ENCODE measurements at places on chromosomes 13 and 19.

DNA sequence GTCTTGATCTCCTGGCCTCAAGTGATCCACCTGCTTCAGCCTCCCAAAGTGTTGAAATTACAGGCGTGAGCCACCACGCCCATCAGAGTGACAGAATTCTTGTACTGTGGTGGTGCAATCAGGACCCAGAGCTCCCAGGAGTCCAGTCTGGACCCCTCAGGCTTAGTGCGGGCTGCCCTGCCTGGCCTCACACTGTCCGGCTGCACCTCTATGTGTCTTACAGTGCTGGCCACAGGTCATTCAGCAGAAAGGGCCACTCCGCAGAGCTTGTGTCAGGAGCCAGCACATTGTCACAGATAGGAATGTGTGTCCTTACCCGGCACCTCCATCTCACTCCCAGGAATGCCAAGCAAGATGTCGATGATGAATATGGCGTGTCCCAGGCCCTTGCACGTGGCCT is 49.2 kb downstream of the SMARCA4 start:
- no peak for DNase-seq

- peak; percentile 52 for DNase-seq
Measured at GRCh38 chr13:114143806-114144605, 11.6 kb upstream of the RASA3 start.

DNA sequence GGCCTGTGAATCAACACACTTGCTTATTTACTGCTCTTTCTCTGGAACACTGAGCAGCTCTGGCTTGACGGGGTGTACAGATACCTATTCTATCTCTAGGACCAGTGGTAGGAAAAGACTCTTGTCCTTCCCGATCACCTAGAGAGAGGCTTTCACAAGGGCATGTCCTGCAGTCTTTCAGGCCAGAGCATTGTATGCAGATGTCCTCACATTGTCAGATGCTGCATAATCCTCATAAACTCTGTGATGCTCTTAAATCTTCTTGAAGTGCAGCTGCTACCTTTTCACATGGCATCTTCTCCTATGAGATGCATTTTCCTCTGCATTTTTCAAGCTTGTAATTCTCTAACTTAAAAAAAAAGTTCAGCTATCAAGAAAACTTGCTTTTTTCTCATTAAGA is 369.4 kb downstream of the OLFM4 start:
- no peak for DNase-seq

DNA sequence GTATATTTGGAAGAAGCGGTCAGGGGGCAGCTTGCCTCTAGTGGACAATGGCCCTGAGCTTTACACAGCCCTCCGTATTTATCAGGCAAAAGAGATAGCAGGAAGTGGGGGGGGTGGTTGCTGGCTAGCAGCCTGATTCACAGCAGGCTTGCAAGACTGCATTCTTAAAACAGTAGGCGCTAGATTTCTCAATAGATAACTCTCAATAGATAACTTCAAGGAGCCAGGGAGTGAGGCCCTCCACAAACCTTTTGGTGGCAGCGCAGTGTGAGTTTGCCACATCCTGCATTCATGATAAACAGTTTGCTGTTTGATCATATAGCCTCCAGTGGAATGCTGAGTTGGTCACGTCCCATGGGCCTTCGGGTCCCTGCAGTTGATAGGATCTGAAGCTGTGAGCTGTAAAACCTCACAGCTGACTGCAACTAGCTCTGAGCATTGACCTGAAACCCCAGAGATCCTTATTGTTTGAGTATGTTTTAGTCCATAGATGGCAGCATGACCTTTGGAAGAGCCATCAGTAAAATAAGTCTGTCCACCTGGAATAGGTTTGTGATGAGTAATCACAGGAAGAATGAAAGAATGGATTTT is 12.2 kb downstream of the FPR3 start:
- DNase-seq, result no peak

- DNase-seq, result peak; percentile 34
Measured at GRCh38 chr19:17488593-17489391, 18.5 kb downstream of the SLC27A1 start.

- DNase-seq, result no peak
Measured at GRCh38 chr13:33033986-33034385, 17.8 kb downstream of the KL start.

DNA sequence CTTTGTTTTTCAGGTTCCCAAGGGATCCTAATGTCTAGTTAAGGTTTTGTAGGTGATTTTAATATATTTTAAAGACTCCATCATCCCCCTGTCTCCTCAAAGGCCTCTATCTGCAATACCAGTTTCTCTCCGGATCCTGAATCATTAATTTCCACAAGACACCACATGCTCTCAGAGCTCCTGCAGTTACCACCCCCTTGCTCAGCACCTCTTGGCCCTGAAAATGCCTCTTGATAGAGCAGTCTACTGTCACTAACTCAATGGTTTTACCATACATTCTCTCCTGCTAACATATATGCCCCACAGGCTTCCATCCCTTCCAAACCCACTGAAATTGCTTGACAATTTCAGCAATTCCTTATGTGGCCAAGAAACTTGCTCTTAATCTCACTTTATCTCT is 1.9 kb upstream of the PEG3 start:
- no peak for DNase-seq

GRCh38 chr13:40235160-40235796 is 431.2 kb downstream of the FOXO1 start:
- no peak for DNase-seq

DNA sequence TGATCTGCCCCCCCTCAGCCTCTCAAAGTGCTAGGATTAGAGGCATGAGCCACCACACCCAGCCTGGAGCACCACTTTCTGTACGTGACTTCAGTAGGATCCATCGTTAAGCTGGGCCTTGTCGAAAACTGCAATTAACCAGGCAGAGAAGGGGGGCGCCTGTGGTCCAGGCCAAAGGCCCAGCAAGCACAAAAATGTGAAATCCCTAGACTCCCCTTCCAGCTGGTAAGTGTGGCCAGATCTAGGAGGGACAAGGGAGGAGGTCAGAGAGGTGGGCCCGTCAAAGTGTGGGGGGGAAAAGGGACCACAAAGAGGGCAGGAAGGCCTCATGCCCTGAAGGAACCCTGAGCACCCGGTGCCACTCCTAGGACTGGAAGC is 13.8 kb downstream of the DDX39A start:
- DNase-seq, result no peak

- DNase-seq, result no peak
Measured at GRCh38 chr13:100620792-100621191, 32.2 kb upstream of the GGACT start.

DNA sequence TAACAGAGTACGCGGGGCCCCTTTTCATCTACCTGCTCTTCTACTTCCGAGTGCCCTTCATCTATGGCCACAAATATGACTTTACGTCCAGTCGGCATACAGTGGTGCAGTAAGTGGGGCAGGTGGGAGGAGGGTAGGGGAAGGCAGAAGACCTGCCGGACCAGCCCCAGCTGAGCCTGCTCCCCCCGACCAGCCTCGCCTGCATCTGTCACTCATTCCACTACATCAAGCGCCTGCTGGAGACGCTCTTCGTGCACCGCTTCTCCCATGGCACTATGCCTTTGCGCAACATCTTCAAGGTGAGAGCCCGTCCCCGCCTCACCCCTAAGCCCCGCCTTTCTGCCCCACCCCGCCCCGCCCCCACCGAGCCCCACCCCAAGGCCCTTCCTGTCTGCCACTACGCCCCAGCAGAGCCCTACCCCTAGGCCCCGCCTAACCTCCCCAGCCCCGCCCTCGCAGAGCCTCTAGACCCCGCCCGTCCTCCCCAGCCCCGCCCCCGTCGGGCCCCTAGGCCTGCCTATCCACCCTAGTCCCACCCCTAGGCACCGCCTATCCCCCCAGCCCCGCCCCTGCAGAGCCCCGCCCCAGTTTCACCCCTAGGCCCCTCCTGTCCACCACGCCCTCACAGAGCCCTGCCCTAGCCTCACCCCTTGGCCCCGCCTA is 7.7 kb downstream of the NDUFB7 start:
- DNase-seq, result no peak

GRCh38 chr19:56896095-56896494 is 55.6 kb upstream of the PEG3 start:
- DNase-seq, result no peak

- no peak for DNase-seq
Measured at GRCh38 chr19:35715981-35716800, 1.6 kb upstream of the KMT2B start.

- DNase-seq, result no peak
Measured at GRCh38 chr13:19764237-19764636, 18.5 kb downstream of the PSPC1 start.

- DNase-seq, result no peak
Measured at GRCh38 chr13:113466383-113466782, 13.1 kb upstream of the ADPRHL1 start.

- DNase-seq, result no peak
Measured at GRCh38 chr13:114077933-114078325, 54.5 kb downstream of the RASA3 start.

DNA sequence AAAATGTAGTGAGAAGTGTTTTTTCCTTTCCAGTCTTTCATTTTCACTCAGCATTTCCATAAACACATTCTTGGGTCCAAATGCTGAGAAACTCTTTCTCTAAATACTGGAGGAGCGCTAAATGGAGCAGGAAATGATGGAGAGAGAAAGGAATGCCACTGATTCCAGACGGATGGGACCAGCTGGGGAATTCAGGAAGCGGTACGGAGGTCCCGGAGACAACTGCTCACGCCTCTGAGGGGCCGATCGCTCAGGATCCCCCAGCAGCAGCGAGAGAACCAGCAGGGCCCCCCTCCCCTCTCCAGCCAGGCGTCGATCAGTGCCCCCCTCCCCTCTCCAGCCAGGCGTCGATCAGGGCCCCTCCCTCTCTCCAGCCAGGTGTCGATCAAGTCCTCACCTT is 13.2 kb downstream of the RASA3 start:
- DNase-seq, result no peak

- DNase-seq, result no peak
Measured at GRCh38 chr13:24060993-24061392, 99.5 kb upstream of the SPATA13 start.

DNA sequence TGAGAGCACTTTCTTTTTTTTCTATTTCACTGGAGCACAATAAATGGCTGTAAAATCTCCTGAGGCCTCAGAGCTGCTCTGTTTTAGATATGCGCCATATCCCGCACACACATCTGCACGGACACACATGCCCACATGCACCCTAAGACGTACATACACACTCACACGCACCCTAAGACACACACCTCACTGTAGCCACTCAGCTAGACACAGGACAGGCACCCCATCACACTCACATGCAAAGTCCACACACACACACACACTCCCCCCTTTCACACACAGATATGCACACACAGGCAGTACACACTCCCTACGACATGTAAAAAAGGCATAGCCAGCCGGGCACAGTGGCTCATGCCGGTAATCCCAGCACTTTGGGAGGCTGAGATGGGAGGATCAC is 8.8 kb downstream of the ELOF1 start:
- no peak for DNase-seq

DNA sequence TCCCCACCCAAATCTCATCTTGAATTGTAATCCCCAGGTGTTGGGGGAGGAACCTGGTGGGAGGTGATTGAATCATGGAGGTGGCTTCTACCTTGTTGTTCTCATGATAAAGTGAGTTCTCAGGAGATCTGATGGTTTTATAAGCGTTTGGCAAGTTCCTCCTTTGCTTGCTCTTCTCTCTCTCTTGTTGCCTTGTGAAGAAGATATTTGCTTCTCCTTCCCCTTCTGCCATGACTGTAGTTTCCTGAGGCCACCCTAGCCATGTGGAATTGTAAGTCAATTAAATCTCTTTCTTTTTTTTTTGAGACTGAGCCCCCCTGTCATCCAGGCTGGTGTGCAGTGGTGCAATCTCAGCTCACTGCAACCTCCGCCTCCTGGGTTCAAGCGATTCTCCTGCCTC is 34.4 kb downstream of the VSTM1 start:
- DNase-seq, result no peak

DNA sequence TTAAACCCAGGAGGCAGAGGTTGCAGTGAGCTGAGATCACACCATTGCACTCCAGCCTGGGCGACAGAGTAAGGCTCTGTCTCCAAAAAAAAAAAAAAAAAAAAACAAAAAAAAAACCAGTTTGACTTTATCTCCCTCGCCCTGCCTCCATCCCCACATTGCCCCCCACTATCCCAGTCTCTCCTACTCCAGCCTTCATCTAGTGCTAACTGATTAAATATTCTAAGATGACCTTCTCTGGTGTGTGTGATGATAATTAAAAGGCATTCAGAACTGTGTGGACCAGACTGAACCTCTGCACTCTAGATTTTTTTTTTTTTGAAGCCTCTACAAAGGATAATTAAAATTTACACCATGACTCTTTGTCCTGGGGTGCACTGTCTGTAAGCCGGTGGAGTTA is 6.0 kb upstream of the DLL3 start:
- DNase-seq, result no peak

DNA sequence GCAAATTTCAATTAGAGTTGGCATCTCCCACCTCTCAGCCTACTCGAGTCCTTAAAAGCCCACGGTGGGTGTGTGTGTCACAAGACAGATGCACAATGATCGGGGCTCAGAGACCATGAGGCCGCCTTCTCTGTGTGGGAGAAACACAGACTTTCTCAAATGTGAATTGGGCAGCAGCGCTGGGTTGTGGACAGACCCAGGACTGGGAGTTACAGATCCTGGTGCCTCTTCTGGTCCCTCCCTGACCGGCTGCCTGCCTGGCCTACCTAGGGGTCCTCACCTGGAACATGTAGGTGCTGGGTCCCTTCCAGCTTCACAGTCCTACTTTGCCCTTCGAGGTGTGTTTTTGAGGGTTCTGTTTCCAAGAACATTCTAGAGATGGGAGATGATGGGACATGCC is 4.9 kb downstream of the CEACAM8 start:
- DNase-seq, result no peak

DNA sequence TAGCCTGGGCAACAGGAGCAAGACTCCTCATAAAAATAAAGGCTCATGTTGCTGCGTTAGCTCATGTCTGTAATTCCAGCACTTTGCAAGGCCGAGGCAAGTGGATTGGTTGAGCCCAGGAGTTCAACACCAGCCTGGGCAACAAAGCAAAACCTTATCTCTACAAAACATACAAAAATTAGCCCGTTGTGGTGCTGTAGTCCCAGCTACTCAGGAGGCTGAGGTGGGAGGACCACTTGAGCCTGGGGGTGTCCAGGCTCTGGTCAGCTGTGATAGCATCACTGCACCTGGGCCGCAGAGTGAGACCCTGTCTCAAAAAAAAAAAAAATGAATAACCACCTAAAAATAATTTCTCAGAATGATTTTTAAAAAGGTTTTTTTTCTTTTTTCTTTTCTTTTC is 3.9 kb upstream of the NUDT19 start:
- no peak for DNase-seq

GRCh38 chr19:3531716-3532115 is 7.3 kb upstream of the TEKTIP1 start:
- no peak for DNase-seq

DNA sequence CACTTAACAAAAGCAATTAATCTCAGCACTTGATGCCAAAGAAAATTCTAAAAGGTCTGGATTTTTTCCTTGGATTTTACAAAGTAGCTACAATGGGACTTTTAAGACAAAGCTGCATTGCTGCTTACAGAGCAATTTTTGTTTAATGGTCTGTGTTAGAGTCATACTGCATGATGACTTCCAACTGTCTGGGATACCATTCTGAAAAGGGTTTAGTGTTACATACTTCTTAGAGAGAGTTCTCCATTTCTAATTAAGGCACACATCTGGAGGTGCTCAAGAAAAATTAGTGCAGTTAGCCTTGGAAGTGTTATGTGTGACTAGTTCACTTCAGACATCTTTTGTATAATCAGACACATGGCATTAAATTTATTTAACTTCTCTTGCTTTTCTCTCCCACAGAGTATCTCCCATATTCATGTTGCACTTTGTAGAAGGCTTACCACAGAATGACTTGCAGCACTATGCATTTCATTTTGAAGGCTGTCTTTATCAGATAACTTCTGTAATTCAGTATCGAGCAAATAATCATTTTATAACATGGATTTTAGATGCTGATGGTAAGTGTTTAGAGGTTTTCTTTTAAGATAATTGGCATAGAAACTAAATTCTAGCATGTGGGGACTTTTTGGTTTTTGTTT is 35.1 kb downstream of the USPL1 start:
- DNase-seq, result no peak

Measured in memory B cell (primary cell).